Upper lobe of right lung (tissue), 1 donor: ENCODE measurements at places on chromosomes 6 and 20.

GRCh38 chr20:45085289-45085688 is 15.6 kb downstream of the KCNS1 start:
- no peak for DNase-seq

DNA sequence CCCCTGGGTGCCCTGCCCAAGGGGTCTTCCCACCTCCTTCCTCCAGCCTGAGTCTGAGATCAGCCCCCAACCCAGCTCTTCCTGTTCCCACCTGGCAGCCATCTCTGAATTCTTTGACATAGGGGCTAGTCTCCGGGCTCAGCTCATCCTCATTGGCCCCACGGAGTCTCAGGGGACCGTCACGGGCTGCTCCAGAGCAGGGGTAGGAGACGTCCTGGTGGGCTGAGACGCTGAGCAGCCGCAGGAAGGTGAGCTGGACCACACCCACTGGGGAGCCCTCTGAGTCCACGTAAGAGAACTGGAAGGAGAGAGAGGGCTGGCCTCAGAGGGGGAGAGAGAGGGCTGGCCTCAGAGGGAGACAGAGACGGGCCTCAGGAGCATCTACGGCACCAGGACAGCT is 28.1 kb downstream of the COL11A2 start:
- DNase-seq, result no peak

- DNase-seq, result no peak
Measured at GRCh38 chr20:49647550-49647949, 66.1 kb downstream of the B4GALT5 start.

GRCh38 chr6:135525594-135525993 is 28.1 kb upstream of the AHI1 start:
- no peak for DNase-seq

DNA sequence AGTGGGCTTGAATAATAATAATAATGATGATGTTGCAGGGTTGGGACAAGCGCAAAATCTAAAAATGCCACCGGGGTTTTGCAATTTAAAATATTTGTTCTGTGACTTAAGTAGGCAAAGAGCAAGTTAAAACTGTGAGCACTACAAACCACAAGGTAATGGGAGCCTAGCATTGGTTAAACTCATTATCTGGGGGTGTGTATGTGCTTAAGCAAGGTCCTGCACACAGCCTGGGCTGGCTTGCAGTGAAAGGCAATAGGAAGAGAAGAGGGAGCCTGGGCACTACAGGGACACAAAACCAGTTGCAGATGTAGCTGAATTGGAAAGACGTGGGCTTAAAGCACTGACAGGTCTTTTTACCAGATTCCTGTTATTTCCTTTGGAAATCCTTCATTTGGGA is 11.7 kb downstream of the SIM1 start:
- no peak for DNase-seq

DNA sequence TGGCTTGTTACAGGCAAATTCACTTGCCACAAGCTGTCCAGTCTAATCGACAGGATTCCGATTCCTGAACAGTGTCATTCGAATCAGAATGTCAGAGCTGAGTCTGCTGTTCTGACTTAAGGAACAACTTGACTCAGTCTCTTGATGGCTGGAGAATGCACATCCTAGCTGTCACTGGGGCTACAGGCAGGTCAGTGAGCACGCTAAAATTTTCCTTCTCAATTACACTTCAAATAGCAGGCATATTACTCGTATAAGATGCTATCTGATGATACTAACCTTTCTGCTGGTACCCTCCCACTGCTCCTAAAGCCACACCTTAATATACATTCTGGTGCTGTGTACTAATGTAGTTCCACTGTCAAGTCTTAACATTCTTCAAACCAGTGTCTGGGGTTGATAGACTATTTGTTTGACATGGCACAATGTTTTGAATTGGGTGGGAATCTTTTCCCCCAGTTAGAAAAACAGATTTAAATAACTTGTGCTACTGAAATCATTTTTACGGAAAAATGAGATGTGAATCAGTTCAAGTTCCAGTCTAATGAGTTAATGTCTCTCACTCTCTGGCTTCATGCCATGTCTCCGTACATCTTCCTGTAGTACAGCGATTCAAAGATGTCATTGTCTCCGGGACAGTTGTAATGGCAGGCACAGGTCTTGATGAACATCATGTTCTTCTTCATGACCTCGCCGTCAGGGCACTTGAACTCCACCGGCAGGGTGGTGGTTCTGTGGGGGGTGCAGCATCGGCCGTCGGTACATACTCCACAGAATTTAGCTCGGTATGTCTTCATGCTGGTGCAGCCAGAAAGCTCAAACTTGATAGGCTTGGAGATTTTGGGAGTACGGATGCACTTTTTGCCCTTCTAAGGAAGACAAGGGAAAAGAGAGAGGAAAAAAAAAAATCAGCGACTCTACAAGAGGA is 2.2 kb downstream of the CCN2 start:
- DNase-seq, result no peak

DNA sequence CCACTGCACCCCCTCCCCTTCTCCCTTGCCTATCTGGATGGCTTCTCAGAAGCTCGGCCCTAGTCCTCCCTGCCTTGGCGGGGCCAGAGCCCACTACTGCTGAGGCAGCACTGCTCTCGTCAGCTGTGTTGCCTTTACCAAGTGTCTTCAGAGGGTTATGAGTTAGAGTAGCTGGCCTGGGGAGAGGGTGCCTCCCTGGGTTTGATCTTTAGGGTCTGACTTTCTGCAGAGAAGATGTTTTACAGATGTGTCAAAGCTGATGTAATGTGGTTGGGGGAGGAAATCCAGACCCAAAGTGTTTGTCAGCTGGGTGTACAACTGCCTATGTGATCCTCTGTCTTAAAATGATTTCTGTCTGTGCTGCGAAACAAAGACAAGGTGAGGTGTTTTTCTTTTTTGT is 30.4 kb upstream of the PI16 start:
- DNase-seq, result no peak

- DNase-seq, result no peak
Measured at GRCh38 chr6:148359228-148359627, 16.6 kb downstream of the SASH1 start.
